EH (cell line): ENCODE measurements at places on chromosomes 4 and X.

DNA sequence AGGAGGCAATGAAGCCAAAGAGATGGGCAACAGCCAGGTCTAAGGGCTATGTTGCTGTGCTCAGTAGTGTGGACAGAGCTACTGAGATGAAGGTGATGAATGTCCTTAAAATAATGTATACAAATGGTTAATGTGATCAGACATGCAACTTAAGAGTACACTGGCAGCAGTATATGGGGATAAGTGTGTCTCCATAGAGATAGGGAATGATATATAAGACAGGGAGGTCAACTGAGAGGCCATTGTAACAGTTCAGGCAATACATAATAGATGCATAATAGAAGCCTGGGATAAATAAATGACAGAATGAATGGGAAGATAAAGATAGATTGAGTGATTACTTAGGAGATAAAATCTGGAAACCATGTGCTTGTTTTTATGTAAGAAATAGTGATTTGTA, 250.0 kb downstream of the CFAP299 start:
- DNase-seq = no peak

- peak; percentile 50 for DNase-seq
Observed at GRCh38 chr4:66613591-66613990, 931.7 kb downstream of the CENPC start.

DNA sequence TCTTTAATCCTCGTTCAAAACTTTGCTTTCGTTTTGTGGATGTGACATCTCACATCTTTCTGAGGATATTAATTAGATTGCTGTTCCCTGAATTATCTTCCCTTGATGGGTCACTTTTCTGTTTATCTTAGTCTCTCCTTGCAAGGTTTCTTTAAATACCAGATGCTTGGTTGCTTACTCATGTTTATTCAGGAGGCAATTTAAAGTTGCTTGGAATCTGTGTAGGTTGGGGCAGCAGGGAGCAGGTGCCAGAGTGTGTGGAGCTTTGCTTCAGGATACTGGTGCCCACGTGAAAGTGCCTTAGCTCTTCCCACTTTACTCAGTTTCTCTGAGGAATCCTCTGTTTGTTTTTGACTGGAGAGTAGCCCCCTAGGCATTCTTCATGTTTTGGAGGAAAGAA, 24.0 kb downstream of the ANAPC4 start:
- peak; percentile 42 for DNase-seq

- DNase-seq = peak; percentile 27
Observed at GRCh38 chr4:181477591-181477990, 765.6 kb upstream of the TENM3 start.

- DNase-seq = no peak
Observed at GRCh38 chr4:183621875-183622274, 37.1 kb downstream of the RWDD4 start.

DNA sequence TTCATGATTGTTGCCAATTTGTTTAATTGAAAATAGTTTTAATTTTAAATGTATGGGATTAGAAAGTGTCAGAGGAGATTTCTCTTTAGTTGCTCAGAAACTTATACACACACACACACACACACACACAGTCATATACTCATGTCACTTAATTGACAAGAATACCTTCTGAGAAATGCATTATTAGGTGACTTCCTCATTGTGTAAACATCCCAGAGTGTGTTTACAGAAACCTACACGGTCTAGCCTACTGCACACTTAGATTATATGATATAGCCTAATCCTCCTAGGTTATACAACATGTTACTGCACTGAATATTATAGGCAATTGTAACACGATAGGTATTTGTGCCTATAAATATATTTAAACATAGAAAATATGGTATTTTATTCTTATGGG, 1327.4 kb downstream of the FSTL5 start:
- DNase-seq = no peak

- no peak for DNase-seq
Observed at GRCh38 chr4:37651781-37652377, 34.3 kb downstream of the RELL1 start.

- no peak for DNase-seq
Observed at GRCh38 chr4:98921292-98921691, 7.6 kb downstream of the EIF4E start.

DNA sequence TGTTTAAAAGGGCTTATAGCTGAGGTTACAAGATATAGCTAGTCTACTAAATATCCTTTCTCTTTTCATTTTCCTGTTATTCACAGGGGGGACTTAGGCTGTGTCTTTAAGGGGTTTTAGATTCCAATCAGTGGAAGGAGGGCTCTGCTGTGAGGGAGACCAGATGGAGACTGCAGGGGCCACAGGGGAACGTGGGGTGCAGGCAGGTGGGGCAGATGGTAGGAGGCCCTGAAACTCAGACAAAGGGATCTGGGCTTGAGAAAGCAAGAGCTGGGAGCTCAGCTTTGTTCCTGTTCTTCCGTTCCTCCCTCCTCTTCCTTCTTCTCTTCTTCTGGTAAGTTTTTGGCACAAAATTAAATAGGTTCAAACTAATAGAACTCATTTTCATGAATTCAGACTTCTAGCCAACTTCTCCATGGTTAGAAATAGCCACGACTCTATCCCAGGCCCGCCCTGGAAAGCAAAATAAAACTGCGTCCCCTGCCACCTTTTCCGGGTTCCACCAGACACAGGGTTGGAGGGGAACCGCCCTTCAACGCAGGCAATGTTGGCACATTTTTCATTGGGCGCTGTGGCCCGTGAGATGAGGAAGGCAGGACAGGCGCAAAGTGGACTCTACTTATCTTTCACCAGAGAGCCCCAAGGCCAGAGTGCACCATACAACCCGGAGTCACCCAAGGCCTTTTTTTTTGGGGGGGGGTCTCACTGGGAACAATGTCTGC, 3.5 kb upstream of the TMSB4X start:
- DNase-seq = no peak

DNA sequence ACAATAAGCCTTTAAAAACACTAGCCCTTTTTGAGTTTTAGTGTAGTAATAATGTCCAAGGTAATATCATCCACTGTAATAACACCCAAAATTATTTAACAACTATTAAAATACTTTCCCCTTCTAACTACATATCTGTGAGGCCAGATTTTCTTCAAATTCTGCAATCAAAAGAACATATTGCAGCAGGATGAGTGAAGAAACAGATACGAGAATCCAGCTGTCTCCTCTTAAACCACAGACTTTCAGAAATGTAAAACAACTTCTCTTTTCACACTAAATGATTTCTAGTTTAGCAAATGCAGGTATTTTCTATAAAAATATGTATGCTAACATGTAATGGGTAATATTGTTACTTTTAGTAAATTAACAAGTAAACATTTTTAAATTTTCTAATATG, 148.9 kb downstream of the PRDM5 start:
- no peak for DNase-seq

GRCh38 chrX:26597981-26598380, 382.0 kb downstream of the MAGEB5 start:
- no peak for DNase-seq

GRCh38 chrX:116436358-116436816, at the start of gene SLC6A14:
Gene SLC6A14, plus strand, starts transcription at chrX:116436606. Its CDS starts 104 bp downstream, at chrX:116436710.
- DNase-seq = no peak

- no peak for DNase-seq
Observed at GRCh38 chr4:78250500-78250899, 193.4 kb downstream of the FRAS1 start.

DNA sequence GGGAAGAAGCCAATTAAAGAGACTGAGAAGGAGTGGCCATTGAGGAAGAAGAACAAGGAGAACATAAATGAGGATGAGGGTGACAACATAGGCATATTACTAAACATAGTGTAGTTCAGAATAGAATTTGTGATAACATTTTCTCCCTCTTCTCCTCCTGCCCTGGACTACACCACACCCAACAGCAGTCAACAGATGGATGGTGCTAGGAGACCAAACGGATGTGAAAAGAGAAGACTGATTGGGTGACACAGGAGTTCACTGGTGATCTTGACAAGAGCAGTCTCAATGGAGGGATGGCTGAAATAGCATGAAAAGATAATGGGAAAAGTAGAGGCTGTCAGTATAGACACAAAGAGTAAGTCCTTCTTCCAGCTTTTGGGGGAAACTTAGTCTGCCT, 226.5 kb upstream of the FGF13 start:
- DNase-seq = no peak

GRCh38 chrX:105052926-105053325, 167.6 kb downstream of the TEX13A start:
- no peak for DNase-seq
